ENCODE measurements at places on chromosomes 6 and 20. TPM values are rescaled to one million over a fixed set of nuclear protein-coding genes. Genes with fewer than 3 reads are reported as not detected.

The CST7 gene
- total RNA-seq: 0.97 TPM

The WRNIP1 gene
- 50.5 TPM for total RNA-seq

The ABHD12 gene
- total RNA-seq: 10.0 TPM

The SLC17A2 gene
- not detected for total RNA-seq

DNA sequence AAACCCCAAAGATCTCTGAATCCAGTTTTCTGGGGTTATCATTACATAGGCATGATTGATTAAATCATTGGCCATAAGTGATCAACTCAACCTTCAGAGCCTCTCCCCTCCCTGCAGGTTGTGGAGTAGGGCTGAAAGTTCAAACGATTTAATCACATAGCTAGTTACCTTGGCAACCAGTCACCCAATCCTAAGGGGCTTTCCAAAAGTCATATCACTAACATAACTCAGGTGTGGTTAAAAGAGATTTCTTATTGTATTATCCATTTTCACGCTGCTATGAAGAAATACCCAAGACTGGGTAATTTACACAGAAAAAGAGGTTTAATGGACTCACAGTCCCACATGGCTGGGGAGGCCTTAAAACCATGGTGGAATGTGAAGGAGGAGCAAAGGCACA, 935.1 kb upstream of the SLC35B3 start:
- no peaks in the 10 kb centered on the region for H3K36me3 ChIP-seq
- no peak overlapping the region for H3K27ac ChIP-seq

- H3K4me1 ChIP-seq: no peaks in the 10 kb centered on the region
- H3K27me3 ChIP-seq: no peaks in the 10 kb centered on the region
- no peaks in the 10 kb centered on the region for H3K36me3 ChIP-seq
- no peak for DNase-seq
Observed at GRCh38 chr20:3135507-3136070, 24.1 kb downstream of the FASTKD5 start.

Measured in uterus (tissue), 4 donors.